ENCODE measurements at places on chromosomes 3 and 15. TPM values are rescaled to one million over a fixed set of nuclear protein-coding genes. Genes with fewer than 3 reads are reported as not detected.

Gene CACNA1D
- not detected for total RNA-seq

Gene EPHB3
- total RNA-seq, result not detected

Gene FRMD5
- 0.26 TPM for total RNA-seq

Gene ERICH6
- 0.23 TPM for total RNA-seq

Gene C3orf49
- not detected for total RNA-seq

Gene ADAMTS7
- total RNA-seq, result not detected

GRCh38 chr15:95454403-95455262 lies 875.9 kb upstream of the NR2F2 start:
- no peak for DNase-seq

GRCh38 chr3:28916713-28917499 lies 364.0 kb upstream of the RBMS3 start:
- peak; percentile 36 for DNase-seq

DNA sequence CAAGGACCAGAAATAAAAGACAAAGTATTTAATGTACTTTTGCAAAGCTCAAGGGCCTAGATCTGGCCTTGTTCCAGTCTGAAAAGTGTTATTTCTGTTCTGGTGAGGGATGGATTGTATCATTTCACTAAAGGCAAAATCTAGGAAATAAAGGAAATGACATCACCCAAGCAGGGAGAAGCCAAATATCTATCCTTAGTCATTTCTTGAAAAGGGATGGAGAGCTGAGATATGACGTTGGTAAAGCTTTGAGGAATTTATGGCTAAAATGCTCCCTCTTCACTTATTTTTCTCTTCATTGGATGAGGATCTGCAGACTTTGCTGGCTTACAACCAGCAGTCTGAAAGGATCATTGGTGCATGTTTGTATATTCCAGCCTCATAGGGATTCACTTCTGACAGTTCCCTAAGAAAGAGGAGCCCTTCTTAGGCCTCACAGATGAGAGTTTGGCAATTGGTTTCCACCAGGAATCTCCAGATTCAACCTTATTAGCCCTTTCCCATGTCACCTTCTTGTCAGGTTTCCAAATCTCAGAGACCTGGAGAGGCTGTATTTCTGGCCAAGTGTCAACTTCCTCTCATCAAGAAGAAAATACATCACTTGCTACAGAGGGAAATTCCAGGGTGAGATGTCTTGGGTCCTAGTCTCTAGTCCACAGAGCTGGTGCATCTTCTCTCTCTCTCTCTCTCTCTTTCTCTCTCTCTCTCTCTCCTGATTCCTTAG lies 93.7 kb upstream of the BOC start:
- DNase-seq, result no peak

- no peak for DNase-seq
Measured at GRCh38 chr3:89699771-89700170, 592.4 kb downstream of the EPHA3 start.

- peak; percentile 43 for DNase-seq
Measured at GRCh38 chr3:106534206-106534605, 665.4 kb upstream of the CBLB start.

DNA sequence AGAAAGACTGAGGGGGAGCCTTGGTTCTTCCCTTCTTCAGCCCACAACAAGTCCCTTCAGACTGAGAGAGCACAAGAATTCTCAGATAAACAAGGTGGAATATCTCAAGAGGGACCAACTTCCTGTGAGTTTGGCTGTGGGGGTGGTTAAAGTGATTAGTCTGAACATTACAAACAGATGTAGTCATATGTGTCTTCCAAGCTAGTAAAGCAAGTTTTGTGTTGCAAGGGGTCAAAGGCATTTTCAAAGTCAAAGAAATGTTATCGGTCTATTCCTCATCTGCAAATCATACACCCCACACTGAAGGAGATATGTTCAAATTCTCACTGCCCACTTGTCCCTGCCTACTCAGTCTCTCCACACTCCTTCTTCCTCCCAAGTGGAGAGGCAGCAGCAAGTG lies 242.5 kb downstream of the FAM43A start:
- no peak for DNase-seq
